ENCODE measurements at places on chromosomes 2 and 18.

GRCh38 chr2:68251855-68252399, 405 bp downstream of the PPP3R1 start:
- DNase-seq: peak; percentile 12

DNA sequence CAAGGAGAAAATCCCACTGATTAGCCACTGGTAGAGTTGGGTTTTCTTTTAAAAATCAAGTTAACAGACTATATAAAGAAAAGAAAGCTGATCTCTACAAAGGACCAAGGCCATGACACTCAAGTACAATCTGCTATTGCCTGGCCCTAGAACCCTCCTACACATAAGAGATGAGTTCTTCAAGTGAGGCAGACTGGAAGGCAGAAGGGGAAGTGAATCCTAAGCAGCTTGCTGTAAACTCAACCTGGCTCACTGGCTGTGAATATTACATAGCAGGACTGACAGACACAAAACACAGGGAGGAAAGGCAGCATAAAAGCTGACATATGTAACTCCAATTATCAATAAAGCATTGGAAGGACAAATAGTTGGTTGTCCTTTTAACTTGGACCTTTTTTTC, 65.4 kb downstream of the TRIP12 start:
- DNase-seq: no peak

DNA sequence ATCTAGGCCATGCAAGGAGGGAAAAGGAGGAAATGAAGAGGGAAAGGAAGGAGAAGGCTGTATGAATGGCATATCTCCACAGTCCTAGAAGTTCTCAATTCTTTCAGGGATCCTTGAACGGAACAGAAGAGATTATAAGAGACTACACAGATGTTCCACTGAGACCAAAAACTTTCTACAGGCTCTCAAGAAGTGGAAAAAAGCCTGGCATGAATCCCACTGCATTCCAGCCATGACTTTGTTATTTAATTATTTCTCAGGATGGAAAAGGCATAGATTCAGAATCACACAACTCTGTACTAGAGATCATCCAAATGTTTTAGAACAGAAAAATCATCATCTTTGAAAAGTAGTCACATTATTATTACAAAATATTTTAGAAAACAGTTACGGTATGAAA, 131.7 kb upstream of the CDH20 start:
- DNase-seq: no peak

- no peak for DNase-seq
These were observed 670.0 kb upstream of the CDH2 start for GRCh38 chr18:28846958-28847357.

DNA sequence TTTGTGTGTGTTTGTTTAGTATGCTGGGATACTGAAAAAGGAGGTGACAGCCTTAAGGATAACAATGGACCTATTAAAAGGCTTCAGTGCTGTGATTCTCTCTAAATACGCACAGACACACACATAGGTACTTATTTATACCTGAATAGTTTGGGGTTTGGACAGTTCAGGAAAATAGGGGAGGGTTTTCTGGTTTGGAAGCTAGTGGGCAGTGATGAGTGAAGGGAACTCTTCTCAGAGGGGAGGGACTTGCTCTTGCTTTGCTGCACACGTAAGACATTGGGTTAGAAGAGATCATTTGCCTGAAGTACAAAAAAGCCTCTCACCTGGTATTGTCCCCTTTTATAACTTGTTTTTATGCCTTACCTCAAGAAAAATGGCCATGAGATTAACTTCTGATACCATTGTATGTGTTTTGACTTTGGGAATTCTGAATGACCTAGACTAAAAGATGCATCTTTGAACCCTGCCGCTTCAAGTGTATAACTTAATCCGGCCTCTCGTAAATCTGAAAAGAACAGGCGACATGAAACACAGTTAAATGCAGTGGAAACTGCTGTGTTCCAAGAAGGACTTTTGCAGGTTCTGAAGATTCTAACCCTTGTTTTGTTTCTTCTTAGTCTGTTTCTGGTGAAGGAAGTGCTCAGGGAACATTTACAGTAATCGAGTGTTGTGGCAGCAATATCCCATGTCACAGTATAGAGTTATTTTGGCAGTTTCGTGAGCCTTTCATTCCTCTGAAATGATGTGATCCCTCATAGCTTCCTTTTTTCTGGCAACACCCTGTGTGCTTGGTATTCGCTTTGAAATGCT, 2.5 kb downstream of the CRIM1 start:
- DNase-seq: no peak

DNA sequence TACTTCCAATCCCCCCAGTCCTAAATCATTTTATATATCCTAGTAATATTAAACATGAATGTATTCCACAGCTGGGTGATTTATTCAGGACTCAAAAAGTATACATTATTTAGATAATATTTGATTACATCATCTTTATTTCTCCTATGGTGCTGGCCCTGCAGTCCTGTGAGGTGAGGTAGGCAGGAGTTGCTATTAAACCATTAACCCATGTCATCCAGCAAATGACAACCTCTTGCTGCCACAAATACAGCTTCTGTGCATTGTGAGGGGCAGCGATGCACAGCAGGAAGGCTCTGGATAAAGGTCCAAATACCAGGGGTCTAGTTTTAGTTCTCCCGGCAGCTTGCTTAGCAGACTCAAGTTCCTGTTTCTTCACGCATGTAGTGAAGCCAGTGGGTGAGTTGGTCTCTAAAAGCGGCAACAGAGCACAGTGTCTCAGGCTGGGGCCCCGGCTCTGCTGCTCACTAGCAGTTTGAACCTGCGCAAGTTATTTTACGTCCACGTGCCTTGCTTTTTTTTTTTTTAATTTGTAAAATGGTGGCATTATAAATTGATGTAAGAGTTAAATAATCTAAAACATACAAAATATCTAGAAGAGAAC, 36.1 kb downstream of the INSIG2 start:
- no peak for DNase-seq

DNA sequence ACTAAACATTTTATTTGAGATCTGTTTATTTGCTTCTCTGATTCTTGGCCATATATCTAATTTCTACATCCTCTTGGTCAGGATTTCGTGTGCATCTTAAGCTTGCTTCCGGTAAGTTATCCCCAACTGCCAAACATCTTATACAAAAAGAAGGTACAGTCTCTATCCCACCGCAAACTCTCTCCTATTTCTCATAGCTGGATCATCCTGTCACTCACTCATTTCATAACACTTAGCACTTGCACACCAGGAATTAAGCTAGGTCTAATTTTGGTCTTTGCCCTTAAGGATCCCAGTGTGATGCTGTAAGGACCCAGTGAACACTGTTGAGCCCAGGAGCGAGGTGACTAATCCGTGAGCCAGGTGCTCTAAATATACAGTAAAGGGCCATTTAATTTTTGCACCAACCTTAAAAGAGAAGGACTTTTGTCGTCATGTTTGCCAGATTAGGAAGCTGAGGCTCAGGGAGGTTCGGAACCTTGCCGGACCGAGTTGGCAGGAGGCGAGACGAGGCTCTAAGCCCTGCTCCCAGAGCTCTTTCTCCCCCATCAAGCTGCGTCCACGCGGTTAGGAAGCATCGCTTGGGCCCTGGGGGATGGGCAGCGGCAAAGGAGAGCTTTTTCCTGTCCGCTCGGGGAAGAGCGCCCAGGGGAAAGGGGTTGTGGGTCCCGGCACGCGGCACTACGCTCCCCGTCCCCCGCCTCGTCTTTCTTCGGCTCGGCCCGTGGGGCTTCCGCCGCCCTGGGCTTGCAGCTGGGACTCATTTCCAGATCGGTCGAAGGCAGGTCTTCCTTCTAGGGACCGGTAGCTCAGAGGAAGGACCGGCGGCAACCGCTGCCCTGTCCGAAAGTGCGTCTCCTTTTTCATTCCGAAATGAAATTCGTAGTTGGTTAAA, 4.1 kb upstream of the ITPRIPL1 start:
- no peak for DNase-seq

GRCh38 chr2:28400419-28400818, 7.8 kb downstream of the FOSL2 start:
- DNase-seq: no peak

DNA sequence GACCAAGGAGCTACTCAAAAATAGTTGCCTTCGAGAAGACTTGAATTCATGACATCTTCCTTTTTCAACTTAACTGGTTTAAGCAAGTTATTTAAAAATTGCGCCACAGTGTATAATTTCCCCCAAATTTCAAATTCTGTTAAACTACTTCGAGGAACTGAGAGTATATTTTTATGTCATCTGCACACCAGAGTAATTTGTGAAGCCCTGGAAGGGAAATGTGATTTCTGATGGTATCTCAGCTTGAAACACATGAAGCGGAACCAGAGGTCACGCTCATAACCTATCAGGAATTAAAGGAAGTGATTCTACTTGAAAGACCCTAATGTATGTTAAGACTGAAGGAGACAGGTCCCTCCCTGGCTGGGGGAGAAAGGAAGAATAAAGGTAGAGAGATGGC, 33.9 kb upstream of the DARS1 start:
- DNase-seq: no peak

- no peak for DNase-seq
These were observed 281.9 kb downstream of the SRBD1 start for GRCh38 chr2:45329045-45329677.

DNA sequence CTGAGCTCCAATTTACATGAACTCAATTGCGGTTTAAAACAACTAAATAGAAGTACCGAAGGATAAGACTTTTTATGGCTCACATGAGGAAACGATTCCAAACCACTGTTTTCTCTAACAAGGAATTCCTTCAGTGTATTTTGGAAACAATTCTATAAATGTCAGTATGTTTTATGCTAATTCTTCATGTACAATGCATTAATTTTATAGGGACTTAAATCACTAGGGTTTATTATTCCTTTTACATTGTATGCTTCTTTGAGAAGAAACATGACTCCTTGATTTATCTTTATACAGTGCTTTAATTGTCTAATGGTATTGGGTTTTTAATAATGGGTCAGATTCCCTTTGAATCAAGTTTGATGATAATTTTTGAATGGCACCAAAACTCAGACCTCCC, 566.8 kb downstream of the EPHA4 start:
- DNase-seq: no peak

DNA sequence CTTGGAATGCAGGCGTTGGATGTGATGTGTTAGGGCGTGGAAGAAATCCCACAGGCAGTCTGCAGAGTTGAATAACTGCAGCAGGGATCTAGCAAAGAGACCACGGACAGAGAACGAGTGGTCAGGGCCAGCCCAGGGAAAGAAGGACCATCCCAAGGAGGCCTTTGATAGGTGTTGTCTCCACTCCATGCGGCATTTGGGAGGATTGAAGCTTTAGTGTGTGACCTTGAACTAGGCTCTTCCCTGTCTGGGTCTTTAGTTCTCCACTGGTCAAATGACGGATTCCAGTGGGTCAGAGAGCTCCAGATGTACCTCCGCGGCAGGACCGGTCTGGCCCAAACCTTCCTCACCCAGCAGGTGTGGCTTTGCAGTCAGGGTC, 18.4 kb downstream of the GREB1 start:
- no peak for DNase-seq

GRCh38 chr2:15107137-15107536, 454.0 kb downstream of the NBAS start:
- DNase-seq: no peak

- DNase-seq: no peak
These were observed 48.0 kb downstream of the NDUFA10 start for GRCh38 chr2:239977111-239977510.

DNA sequence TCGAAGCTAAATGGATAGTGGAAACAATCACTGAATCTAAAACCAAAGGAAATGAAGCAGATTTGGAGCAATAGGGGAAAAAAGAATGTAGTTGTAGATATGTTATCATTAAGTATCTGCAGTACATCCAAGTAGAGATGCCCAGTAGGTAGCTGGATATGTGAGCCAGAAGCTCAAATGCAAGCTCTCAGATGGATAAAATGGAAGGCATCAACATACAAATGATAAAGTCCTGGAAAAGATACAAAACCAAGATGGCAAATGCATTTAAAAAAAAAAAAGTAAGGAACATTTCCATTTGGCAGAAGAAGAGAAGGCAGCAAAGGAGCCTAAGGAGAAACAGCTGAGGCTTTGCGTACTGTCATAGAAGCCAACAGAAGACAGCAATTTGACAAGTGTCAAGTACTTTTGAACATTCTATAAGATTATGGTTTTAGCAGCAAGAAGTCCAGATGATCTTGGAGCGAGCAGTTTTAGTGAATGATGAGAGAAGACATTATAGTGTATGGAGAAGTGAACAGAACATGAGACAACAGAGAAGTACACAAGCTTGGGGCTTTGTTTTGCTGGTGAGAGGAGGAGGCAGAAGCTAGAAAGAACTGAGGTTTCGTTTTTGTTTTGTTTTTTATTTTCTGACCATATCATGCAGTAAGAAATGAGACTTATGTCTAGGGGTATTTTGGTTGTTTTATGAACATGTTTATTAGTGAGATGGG, 18.3 kb downstream of the ROCK2 start:
- DNase-seq: no peak

DNA sequence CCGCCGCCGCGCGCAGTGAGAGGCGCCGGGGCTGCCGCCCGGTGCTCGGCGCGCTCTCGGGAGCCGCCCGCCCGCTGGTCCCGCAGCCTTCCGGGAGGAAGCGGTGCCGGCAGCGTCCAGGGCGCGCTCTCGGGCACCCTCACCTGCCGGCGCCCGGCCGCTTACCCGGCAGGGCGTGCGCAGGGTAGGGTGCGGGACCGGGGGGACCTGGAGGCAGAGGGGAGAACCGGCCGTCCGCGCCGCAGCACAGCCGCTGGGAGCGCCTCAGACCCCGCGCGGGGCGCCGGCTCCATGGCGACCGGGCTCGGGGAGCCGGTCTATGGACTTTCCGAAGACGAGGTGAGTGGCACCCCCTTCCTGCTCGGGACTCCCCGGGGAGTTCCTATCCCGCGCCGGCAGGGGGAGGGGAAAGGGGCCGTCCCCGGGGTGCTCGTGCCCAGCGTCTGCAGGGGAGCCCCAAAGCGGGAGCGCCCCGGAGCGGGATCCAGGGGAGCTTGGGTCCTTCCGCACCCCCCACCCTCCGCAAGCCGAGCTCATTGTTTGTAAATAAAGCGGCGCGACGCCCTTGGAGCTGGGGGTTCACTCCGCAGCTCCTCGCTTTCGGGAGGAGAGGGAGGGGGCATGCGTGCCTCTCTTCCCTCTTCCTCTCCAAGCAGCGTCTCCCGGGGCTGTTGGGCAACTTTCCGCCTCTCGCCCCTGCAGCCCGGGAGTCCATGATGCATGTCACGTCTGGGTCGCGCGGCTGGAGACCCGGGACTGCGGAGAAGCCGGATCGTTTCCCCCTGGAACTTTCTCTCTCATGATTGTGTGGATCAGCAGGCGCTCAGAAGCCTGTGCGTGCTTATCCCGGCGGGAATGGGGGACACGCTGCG, 580 bp downstream of the NEDD4L start:
- DNase-seq: peak; percentile 27

- DNase-seq: no peak
These were observed 154.7 kb downstream of the MAP2 start for GRCh38 chr2:209578394-209579001.

DNA sequence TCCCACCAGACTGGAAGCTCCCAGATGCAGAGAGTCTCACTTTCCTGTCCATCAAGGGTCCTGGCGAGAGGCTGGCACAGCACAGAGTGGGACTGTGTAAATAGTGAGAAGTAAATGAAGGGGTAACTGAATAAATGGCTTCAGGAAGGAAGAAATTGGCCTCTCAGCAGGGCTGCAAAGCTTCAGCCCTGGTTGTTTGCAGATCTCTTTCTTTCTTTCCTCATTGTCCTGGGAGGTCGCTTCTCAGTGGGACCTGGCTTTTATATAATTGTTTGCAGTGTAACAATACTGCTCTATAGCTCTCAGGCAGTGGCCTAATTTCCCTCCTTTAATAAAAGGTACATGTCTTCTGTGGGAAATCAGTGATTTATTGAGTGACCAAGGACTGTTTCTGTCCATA, 74.9 kb upstream of the GPR45 start:
- DNase-seq: no peak

GRCh38 chr2:101401326-101401665, 14.0 kb upstream of the CREG2 start:
- DNase-seq: no peak

All from stimulated activated CD4-positive, alpha-beta T cell treated with anti-CD3 and anti-CD28 coated beads, Interleukin-4, amount 100 ng/mL, for 48 hours (primary cell).